T-helper 17 cell (primary cell): ENCODE measurements at places on chromosomes 3 and 15. TPM values are rescaled to one million over a fixed set of nuclear protein-coding genes. Genes with fewer than 3 reads are reported as not detected.

The CILP gene
- total RNA-seq, result 0.26 TPM

The CORO2B gene
- total RNA-seq, result not detected

The NEK11 gene
- 6.4 TPM for total RNA-seq

The SIN3A gene
- 166 TPM for total RNA-seq
